ENCODE measurements at places on chromosomes 2 and 18.
A peak's percentile ranks its signal among the peaks of the same experiment; 100 is the strongest.

- DNase-seq = no peak
Measured at GRCh38 chr2:80515964-80516363, 211.4 kb upstream of the LRRTM1 start.

GRCh38 chr2:232388324-232388891 is 9.9 kb downstream of the ALPP start:
- DNase-seq = peak; percentile 20

- peak; percentile 84 for DNase-seq
Measured at GRCh38 chr18:33603454-33603853, 25.4 kb downstream of the ASXL3 start.

- peak; percentile 40 for DNase-seq
Measured at GRCh38 chr2:151853070-151853758, 25.0 kb upstream of the ARL5A start.

DNA sequence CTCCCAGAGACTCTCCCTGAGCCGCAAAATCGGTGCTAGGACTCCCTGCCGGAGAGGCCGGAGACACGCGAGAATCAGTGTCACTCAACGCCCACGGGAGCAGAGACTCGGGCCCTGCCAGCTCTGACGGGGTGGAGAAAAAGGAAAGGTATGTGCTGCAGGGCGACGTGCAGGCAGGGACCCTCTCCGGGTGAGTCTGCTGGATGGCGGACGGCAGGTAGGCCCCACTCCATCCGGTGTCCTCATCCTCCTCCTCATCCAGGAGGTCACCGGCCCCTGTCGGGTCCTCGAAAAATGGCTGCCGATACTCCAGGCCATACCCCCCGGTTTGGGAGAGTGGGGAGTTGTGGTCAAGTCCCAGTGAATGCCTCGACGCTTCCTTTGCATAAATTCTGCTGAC is 110.7 kb downstream of the PMAIP1 start:
- no peak for DNase-seq

DNA sequence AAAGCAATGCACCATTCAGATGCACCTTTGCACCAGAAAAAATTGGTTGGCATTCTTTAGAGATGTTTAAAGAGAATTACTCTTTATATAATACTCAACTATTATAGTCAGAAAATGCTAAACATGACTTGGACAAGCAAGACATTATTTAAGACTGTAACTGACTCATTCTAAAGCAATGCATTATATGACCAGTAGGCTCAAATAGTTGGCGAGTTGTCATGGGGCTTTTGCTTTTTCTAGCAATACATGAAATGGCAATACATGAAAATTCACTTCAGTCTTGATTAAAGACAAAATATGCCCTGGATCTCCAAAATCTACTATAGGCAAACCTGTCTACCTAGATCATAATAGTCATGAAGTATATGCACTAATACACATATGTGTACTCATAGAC is 216.9 kb upstream of the VWC2L start:
- DNase-seq = no peak

GRCh38 chr18:8951491-8951890 is 151.0 kb upstream of the NDUFV2 start:
- no peak for DNase-seq

GRCh38 chr18:58195278-58195765 is 151.3 kb downstream of the NEDD4L start:
- DNase-seq = peak; percentile 97

GRCh38 chr2:209713219-209713618 is 58.4 kb upstream of the UNC80 start:
- DNase-seq = no peak

DNA sequence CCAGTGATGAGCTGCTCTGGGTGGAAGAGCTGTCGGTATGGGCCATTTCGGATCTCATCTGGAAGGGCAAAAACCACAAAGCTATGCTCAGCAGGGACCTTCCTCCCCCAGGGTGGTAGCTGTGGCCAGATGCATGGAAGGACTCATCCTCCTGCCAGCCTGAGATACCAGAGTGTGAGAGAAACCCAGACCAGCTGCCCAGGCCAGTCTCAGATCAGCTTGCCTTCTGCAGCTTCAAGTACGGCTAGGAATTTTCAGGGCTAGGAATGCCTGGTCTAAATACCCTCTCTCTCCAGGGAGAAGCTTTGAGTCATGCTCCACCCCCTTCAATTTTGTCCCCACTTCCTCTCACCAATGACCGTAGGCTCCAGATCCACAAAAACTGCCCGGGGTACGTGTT is 1.4 kb upstream of the TUBA4B start:
- no peak for DNase-seq

DNA sequence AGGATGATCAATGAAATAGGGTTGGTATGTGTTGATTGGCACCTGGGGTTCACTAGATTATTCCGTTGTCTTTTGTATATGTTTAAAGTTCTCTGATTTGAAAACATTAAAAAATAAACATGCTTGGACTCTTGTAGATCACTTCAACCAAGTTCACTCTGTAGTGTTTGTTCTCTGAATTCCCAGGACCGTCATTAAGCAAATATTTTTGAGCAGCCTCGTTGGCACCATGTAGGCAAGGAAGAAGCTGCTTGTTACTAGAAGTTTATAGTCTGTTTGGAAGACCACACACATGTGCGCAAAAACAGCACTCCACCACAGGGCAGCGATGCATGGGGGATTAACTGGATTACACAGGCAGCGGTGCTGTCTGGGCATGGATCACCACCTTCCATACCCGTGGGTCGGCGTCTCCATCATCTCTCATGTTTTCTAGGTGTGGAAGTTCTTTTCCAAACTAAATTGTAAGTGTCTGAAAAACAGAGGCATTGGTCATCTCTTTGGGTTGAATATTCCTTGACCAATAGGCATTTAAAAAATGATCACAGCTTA is 212.2 kb downstream of the FHOD3 start:
- peak; percentile 47 for DNase-seq

DNA sequence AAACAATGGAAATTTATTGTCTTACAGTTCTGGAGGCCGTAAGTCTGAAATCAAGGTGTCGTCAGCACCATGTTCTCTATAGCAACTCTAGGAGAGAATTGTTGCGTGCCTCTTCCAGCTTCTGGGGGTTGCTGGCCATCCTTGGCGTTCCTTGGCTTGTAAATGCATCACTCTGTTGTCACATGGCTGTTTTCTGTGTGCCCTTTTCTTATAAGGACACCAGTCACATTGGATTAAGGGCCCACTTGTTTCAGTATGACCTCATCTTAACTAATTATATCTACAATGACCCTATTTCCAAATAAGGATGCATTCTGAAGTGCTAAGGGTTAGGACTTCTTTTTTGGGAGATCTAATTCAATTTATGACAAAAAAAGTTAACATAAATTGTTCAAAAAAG is 1.4 kb upstream of the PLEK start:
- DNase-seq = no peak

Measured in DMS53 (cell line).